ENCODE measurements at places on chromosomes 2 and 18.
A peak's percentile ranks its signal among the peaks of the same experiment; 100 is the strongest.

- DNase-seq, result no peak
Measured at GRCh38 chr2:213242653-213243052, 41.6 kb upstream of the SPAG16 start.

DNA sequence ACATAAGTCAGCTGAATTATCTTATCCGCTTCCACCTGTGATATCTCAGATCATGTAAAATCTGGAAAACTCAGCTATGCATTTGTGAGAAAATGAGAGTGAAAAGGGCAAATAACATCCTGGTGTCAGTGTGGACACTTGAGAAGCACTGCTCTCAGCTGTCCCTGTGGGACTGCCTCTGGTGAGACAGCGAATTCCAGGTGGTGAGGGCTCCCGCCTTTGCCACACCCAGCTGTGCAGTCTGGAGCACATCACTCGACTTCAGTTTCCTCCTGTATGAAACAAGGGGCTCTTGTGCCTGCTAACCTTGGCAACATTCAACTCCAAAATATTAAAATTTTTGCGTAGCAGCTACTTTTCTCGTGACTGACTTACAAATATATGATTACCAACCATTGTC, 194.9 kb upstream of the BOD1L2 start:
- DNase-seq, result peak; percentile 59

- peak; percentile 74 for DNase-seq
Measured at GRCh38 chr2:40300391-40300790, 151.5 kb downstream of the SLC8A1 start.

DNA sequence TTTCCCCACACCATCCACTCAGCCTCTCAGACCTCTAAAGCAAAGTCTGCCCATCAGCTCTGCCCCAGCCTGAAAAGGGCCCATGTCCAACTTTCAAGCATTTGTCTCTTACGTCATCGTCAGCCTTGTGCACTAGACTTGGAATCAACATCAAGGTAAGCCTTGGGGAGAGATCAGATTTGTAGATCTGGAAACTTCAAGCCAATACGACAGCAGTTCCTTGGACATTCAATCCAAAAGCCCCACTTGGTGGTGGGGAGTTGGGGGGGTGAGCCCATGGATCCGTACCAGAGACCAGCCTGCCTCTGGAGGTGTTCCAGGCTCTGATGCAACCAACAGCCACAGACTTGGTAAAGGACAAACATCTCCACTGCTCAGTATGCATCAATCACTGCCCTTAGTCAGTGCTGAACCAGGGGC, 206.8 kb upstream of the MEIS1 start:
- DNase-seq, result no peak

- DNase-seq, result no peak
Measured at GRCh38 chr2:221429741-221430491, 142.2 kb downstream of the EPHA4 start.

DNA sequence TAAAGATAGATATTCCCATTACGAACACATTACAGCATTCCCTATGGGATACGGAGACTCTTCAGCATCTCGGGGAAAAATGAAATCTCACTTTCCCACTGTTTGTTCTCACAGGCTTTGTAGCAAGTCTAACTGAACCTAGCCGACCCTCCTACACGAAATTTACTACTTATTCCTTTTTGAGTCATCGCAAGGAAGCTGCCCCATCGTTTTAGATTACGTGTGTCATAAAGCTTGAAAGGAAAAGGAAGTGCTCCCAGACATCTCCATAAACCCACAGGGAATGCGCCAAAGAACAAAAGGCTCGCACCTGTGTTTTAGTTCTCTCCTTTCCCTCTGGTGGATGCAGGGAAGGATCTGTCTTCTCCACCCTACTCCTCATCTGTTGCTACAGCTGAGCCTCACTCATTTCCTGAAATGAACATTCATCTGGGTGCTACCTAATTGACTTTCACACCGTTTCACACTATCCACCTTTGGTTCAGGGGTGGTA, 76.2 kb upstream of the STK39 start:
- DNase-seq, result no peak

GRCh38 chr2:226002438-226002837, 602.9 kb downstream of the NYAP2 start:
- DNase-seq, result peak; percentile 56

GRCh38 chr2:9163306-9164111, 43.1 kb upstream of the ASAP2 start:
- DNase-seq, result peak; percentile 75

DNA sequence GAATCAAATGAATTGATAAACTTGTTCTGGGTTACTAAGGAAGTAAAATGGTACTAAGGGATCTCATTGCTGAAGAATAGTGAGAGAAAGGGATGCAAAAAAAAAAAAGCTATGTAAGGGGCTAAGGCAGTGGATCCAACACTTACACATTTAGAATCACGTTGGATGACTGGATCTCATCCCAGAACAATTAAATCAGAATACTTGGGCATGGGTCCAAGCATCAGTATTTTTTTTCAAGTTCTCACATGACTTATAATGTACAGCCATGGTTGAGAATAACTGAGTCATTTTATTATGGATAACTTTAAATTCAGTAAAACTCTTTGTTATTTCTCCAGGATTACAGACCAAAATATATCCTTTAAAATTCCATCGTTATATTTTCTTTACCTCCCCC, 8.5 kb downstream of the DSC1 start:
- no peak for DNase-seq

DNA sequence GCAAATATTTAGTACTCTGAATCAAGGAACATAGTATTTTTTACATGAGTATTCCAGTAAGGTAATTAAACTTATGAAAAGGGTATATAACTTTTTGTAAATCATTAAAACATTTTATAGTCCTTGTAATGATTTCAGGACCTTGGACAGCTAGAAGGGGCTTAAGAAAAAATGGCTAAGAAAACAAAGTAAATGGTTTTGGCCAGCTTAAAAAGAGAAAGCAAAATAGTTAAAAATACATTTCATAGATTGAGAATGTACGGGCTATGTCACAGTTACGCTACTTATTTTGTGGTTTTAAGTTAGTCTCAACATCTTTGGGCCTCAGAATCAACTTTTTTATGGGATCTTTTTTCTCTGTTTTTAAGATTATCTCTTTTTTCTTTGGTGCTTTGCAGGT, 26.7 kb downstream of the POLI start:
- no peak for DNase-seq

GRCh38 chr2:101431486-101431885, 43.4 kb downstream of the RFX8 start:
- peak; percentile 7 for DNase-seq

DNA sequence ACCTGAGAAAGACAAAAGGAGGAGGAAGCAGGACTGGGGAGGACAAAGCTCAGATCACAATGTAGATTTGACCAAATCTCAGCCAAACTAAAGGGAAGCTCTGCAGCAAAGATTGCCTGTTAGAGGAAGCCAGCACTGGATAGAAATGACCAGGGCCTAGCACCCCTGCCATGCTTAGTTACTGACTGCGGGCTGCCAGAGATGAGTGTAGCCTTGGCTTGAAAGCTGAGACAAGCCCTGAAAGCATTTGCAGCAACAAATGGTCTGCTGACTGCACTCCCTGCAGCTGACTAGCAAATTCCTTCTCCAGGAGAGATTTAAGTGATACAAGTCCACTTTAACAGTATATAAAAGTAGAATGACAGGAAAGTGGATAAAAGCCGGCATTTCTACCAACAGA, 140.9 kb upstream of the CRIM1 start:
- DNase-seq, result peak; percentile 54

Data from islet precursor cell (in vitro differentiated cells).